ENCODE measurements at places on chromosomes 4 and X. TPM values are rescaled to one million over a fixed set of nuclear protein-coding genes. Genes with fewer than 3 reads are reported as not detected.

Gene TEX13D
- total RNA-seq: 2.0 TPM

Gene DUSP9
- not detected for total RNA-seq

Gene STATH
- not detected for total RNA-seq

Gene PABPC4L
- total RNA-seq: not detected

Gene ETDA
- not detected for total RNA-seq

Gene IQCM
- not detected for total RNA-seq

Gene TBC1D9
- not detected for total RNA-seq

Gene MXRA5
- total RNA-seq: not detected

Gene LIMCH1
- total RNA-seq: not detected

DNA sequence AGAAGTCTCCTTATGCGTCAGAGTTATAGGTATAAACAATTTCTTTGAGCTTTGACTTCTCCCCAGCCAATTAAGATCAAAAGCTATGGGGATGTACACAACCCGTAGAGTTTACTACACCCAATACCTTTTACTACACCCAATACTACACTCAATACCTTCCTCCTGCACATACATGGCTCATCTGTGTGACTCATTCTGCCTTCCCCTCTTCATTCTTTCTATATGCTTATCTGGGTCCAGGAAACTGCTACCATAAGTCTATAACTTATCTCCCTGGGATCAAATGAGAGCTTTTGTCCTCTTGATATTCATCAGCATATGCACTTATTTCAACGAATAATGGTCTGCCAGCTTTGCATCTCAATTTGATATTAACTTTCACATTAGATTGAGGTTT, 28.2 kb downstream of the ANKRD50 start:
- DNase-seq: no peak

GRCh38 chr4:168634276-168634802, 137.5 kb downstream of the PALLD start:
- no peak for DNase-seq

DNA sequence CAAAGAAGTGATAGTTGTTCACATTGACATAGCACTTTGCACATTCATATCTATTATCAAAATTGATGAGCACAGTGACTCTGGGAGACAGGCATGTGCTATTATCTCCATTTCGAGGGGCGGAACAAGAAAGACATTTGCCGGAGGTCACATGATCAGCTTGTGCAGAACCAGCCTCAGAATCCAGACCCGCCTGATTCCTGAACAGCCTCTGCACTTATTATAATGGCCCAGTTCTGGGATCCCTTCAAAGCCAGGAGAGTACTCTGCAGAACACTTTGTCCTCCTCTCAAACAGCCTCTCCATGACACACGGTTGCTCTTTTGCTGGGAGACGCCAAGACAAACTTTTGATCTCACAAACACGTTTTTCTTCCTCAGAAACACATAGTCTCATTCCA, 48.4 kb downstream of the RWDD4 start:
- no peak for DNase-seq

GRCh38 chr4:58760737-58761136, 1650.6 kb upstream of the IGFBP7 start:
- no peak for DNase-seq

GRCh38 chrX:9501362-9501761, 36.5 kb downstream of the TBL1X start:
- no peak for DNase-seq

- no peak for DNase-seq
Observed at GRCh38 chrX:48992341-48992740, 9.7 kb downstream of the GRIPAP1 start.

- no peak for DNase-seq
Observed at GRCh38 chr4:54120518-54120917, 20.6 kb downstream of the GSX2 start.

DNA sequence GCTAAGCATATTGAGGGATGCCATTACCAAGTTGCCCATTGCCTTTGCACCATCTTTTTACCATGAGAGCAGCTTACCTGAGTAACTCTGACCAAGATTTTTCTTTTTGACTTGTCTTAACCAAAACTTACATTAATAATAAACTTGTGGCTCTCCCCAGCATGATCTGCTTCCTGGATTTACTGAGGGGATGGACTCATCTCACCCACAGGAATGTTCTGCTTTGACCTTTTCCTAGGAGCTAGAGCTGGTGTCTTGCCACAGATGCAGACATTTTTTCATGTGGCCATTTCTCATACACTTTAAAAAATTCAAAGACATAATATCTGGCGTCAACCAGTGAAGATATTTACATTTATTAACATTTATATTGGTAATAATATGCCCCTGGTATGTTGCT, 79.2 kb upstream of the EFHC2 start:
- no peak for DNase-seq

DNA sequence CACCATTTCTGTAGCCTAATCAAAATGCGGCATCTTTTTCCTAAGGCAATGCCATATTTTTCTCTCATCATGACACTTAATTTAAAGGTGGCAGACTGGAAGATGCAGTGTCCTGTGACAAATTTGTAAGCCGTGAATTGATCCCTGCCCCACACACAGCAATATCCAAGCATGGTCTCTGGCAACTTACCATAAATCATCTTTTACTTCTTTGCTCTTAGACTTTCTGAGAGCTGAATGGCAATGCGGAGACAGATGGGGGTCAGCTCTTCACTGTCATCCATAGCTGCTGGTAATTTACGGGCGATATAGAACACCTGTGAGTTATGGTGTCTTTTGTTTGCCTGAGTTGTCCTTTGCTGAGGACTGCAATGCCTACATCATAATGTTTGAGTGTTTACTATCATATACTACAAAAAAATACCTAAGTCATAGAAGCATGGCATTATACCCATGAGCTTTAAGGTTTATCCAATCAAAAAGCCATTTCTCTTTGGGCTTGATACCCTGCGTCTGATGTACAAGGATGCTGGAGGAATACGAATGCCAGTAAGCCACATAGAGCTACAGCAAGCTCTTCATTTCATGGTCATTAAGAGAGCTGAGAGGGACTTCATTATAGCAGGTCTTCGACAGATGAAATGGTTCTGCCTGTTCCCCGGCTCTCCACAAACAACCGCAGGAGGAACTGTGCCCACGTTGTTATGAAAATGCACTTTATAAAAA, 148.1 kb downstream of the TRIML1 start:
- DNase-seq: no peak

DNA sequence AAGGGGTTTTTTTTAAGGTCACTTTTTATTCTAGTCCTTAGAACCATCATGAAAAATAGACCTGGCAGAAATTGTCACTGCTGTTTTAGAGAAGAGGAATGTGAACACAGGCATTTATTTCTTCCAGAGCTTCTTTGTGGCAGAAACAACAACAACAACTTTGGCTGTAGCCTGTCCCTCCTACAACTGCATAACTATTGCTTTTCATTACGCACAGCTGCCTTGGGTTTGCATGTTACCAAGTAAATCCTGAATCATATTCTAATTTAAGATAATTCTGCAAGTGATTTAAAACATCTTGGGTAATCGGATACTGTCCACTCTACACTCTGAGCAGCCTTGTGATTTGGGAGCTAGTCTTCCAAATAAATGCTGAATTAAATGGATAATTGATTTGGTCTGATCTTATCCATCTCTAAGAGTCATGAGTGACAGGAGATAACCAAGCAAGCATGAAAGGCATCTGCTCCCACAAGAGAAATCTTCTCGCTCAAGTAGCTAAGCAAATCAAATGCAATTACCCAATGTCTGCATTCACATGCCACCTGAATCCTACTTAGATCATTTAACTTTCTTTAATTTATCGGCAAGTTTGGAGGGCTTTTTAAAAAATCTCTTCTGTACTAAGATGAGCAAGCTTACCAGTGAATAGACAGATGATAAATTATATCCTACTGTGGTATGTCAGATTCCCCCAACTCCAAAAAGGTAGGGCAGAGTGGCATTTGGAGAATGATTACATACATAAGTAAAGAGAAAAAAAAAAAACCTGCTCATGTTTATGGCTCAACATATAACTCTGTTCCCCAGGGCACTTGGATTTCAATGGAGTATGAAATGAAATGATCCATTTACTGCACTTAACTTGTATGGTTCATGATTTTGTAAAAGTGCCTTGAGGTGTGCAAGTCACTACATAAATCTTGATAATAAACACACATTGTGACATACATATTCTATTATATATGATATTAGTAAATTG, 73.6 kb downstream of the EGF start:
- DNase-seq: peak; percentile 71

Data from Karpas-422 (cell line).